Activated CD4-positive, CD25-positive, alpha-beta regulatory T cell treated with anti-CD3 and anti-CD28 coated beads, Interleukin-2, amount 50 U/mL, for 72 hours (primary cell): ENCODE measurements at places on chromosomes 16 and 17.
A peak's percentile ranks its signal among the peaks of the same experiment; 100 is the strongest.

DNA sequence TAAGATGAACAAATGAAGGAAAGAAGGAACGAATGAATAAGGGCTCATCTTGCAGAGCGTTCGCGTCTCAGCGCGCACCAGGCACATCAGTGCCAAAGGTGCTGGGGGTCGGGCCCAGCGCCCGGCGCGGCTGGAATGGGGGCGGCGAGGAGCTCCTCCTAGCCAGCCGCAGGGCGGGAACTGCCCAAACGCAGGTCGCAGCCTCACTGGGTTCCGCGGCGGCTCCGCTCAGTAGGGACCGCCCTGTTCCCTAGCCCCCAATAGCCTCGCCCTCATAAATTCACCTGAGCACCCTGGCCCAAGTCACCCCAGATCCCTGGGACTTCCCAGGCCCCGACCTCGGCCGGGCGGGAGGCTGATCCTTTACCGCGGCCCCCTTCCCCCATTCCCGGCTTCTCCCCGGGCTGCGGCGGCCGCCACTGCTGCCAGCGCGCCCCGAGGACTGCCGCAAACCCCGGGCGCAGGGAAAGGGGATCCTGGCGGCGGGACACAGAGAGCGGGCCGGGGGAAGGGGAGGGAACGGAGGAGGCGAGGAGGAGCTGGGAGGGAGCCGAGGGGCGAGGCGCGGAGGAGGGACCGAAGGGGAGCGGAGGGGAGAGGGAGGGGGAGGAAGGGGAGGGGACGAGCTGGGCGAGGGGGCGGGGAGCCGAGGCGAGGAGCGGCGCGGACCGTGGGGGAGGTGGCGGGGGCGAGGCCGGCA is 377 bp upstream of the CRHR1 start:
- no peak for DNase-seq

DNA sequence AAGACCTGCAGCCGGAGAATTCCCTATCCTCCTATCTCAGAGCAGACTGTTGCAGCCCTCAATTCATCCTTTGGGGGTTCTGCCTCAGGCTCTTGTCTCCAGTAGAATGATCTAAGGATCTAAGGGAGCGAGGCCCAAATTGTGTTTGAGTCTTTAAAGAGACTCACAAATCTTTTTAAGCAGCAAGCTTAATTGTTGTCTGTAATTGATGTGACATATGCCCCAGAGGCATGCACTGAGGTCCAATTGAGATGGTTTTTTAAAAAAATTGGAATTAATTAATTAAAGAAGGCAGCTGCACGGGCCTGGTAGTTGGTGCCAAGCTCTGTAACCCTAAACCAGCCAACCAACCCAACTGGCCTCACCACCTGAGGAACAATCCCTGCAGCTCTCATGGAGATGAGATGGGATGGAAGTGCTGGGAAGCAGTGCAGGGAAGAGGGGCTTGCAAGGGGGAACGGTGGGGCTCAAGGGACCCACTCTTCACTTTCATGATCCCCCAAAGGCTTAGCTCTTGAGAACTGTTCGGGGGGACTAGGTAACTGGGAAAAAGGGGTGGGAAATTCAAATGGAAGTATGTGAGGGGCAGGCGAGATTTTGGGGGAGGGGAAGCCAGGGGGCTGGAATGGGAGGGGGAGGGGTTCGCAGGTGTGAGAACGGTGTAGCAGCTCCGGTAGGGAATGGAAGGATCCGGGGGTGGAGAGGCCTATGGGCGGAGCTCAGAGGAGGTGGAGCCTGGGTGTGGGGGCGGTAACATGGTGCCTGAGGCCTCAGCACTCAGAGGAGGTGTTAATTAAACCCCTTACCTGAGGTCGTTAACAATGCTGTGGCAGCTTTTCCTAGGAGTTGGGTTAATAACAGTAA is 9.2 kb upstream of the ZNF652 start:
- no peak for DNase-seq

DNA sequence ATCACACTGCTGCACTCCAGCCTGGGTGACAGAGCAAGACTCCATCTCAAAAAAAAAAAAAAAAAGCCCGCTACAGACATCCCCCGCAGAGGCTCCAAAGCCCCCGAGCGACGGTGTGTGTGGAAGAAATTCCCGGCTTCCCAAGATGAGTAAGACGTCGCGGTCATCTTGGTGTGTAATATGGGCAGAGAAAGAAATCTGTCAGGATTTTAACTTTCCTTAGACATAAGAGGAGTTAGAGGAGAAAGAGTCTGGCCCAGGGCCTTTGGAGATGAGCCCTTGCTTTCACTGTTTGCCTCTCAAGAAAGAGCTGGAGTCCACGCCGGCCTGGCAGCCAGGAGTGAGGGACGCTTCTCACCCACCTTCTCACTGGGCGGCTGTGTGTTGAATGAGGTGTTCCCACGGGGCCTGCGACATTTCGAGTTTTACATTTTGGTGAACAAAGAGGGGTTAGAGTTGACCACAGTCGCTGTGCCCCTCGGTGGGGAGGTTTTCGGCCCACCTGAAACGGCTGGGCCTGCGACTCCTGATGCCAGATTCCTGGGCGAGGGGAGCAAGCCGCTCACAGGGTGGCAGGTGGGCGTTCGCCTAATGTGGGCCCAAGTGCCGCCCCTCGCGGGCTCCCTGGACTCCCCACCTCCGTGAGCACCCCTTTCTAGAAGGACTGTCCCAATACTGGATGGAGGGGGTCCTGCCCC is 17.9 kb downstream of the C1QTNF1 start:
- DNase-seq = no peak

- DNase-seq = no peak
Measured at GRCh38 chr17:7419819-7420610, at the start of gene SPEM1. Gene SPEM1 (plus strand): TSS chr17:7420324. CDS start chr17:7420385, 61 bp downstream.

DNA sequence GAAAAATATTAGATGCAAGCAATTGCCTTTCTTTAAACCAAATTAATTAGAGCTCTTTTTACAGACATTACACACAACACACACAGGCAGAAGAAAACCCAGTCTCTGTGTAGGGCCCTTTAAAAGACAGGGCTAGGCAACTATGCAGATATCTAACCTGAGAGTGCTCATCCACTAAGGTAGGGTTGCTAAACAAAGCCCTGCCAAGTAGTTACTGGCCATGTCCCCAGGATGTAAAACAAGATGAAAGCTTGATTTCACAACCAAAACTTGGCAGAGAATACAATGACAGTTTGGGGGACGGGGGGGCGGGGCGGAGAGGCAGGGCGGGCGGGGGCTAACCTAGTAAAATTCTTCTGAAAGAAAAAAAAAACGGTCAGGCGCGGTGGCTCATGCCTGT is 669.0 kb upstream of the CA10 start:
- DNase-seq = no peak

- DNase-seq = no peak
Measured at GRCh38 chr17:9487406-9487805, 88.2 kb downstream of the STX8 start.

- no peak for DNase-seq
Measured at GRCh38 chr16:8430401-8430800, 159.9 kb downstream of the TMEM114 start.

GRCh38 chr17:77475016-77475976 is 334.5 kb downstream of the SEC14L1 start:
- DNase-seq = peak; percentile 69

- DNase-seq = peak; percentile 27
Measured at GRCh38 chr17:64001091-64001579, 3.0 kb downstream of the PRR29 start.

DNA sequence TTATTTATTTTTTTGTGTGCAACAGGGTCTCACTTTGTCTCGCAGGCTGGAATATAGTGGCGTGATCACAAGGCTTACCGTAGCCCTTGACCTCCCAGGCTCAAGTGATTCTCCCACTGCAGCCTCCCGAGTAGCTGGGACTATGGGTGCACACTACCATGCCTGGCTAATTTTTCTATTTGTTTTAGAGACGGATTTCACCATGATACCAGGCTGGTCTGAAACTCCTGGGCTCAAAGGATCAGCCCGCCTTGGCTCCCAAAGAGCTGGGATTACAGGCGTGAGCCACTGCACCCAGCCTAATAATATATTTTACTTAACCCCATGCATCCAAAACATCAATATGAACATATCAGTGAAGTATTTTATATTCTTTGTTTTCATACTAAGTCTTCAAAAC is 2.0 kb downstream of the CCDC200 start:
- no peak for DNase-seq

- DNase-seq = no peak
Measured at GRCh38 chr17:62749926-62750325, 58.2 kb downstream of the MARCHF10 start.

GRCh38 chr17:15996322-15996721 is 3.2 kb downstream of the ZSWIM7 start:
- no peak for DNase-seq

GRCh38 chr17:69406941-69407340 is 7.6 kb upstream of the MAP2K6 start:
- DNase-seq = no peak

- no peak for DNase-seq
Measured at GRCh38 chr17:77208217-77208808, 67.5 kb downstream of the SEC14L1 start.

GRCh38 chr17:21756856-21757619 is 64.7 kb downstream of the KCNJ18 start:
- DNase-seq = no peak

GRCh38 chr17:8921147-8921546 is 44.4 kb downstream of the PIK3R5 start:
- DNase-seq = no peak

DNA sequence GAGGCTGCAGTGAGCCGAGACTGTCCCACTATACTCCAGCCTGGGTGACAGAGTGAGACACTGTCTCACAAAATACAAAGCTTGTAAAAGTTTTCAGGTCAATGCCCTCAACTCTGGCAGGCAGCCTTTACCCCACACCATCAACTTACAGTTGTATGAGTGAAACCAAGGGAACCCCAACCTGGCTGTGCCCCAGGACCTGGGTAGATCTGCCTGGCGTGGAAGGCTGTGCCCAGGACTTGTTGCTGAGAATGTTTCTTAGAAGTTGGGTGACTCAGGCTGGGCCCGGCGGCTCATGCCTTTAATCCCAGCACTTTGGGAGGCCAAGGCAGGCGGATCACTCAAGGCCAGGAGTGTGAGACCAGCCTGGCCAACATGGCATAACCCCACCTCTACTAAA is 7.8 kb downstream of the CES3 start:
- no peak for DNase-seq

- DNase-seq = no peak
Measured at GRCh38 chr17:12505866-12506265, 159.8 kb upstream of the MYOCD start.

DNA sequence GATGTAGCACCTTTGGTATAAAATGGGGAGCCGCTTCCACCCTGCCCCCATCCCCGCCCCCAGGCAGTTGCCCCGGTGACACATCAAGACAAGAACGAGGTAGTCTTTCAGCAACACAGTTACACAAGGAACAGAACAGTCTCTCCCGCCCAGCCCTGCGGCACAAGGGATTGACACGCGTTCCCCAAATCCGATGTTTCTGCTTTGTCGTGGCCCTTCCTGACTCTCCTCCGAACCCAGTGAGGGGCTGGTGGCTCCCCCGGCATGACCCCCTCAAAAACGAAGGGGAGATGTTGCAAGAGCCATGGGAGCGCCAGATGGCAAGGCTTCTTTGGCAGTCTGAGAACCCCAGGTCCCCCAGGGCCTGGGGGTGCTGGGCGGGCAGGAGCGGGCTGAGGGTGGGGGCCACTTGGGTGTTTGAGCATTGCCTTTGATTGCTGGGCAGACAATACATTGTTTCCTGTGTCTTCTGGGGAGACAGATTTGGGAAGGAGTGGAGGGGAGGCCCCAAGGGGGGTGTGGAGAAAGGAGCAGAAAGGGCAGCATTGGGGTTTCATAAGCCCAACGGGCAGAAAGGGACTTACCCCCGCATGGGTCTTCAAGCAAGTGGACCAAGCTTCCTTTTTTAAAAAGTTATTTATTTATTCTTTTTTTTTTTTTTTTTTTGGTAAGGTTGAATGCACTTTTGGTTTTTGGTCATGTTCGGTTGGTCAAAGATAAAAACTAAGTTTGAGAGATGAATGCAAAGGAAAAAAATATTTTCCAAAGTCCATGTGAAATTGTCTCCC is 16.6 kb downstream of the COL1A1 start:
- no peak for DNase-seq

GRCh38 chr17:57624386-57624785 is 120.7 kb downstream of the CCDC182 start:
- DNase-seq = no peak

DNA sequence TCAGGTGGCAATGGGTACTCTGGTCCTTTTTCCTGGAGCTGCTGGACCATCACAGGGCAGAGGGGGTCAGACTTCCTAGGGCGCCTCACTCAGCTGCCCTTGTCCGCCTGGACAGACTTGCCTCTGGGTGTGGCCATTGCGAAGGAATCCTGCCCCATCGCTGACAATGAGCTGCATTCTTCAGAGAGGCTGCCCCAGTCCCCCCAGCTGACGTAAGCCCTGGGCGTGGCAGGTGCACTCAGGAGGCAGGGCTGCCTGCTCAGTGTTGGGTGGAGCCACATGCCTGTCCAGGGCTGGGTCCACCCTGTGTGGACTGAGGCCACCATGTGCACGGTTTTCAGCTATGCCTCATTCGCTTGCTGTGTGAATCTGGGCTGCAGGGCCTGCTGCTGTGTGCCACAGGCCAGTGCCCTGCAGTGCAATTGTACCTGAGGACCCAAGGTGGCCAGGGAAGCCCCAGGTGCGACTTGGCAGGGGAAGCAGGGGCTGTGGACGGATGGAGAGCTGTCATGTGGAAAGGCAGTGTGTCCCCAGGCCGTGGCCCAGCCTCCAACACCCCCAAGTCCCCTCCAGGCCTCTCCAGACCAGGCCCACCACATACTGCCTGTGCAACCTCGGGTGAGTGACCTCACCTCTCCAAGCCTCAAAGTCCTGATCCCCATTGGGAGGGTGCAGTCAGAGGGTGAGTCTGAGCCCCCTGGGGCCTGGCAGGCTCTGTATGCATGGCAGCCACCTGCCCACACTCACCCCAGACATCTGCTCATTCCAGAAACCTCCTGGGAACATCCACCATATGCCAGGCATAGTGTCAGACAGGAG is 14.0 kb upstream of the MPRIP start:
- DNase-seq = no peak

DNA sequence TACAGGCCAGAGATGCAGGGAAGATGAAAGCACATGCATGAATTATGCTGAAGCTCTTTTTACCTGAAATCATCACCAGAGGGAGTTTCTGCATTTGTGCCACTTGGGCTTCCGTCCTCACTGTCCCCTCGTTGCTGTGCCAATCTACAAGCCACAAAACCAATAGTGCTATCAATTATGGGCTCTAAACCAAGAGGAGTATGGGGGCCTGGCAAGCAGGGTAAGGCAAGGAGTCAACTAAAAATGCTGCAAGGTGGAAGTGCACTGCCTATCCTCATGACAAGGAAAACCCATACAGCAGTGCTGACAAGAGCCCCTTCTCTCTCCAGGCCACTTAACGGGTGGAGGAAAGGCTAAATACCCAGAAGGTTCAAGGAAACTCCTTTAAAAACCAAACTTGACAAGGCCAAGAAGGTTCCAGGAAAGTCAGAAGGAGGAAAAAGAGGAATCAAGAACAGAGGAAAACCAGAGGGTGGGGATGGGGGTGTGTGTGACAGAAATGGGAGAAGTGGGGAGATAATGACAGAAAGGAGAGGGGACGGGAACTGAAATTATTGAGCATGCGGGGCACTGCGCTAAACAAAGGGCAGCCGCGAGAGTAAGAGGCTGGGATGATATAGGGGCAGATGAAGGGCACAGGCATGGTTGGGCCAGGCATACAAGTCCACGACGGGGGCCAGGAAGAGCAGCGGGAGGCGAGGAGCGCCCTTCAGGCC is 674 bp downstream of the C17orf75 start:
- DNase-seq = peak; percentile 41
